Activated B cell treated with CpG ODN at 0.5 μM for 24 hours (primary cell): ENCODE measurements at places on chromosomes 11 and 22. TPM values are rescaled to one million over a fixed set of nuclear protein-coding genes. Genes with fewer than 3 reads are reported as not detected.

TALDO1 gene
- total RNA-seq, result 194 and 244 TPM in 2 replicates

OR51I1 gene
- total RNA-seq, result not detected in 2 replicates

GRCh38 chr11:34570584-34570983 is 50.3 kb upstream of the EHF start:
- DNase-seq, result no peak

- DNase-seq, result peak; percentile 29
Observed at GRCh38 chr11:125165111-125165842, 726 bp downstream of the PKNOX2 start.

DNA sequence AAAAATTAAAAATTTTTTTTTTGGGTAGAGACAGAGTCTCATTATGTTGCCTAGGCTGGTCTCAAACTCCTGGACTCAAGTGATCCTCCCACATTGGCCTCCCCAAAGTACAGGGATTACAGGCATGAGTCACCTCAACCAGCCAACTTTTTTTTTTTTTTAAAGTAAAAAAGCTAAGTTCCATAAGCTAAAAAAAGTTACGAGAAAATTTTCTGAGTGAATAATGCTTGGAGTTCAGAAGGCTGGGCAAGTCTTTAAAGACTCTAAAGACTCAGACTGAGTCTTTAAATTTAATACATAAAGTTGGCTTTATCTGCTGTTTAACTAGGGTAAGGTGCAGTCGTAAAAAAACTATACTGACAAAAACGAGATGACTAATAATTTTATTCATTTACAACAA is 5.6 kb downstream of the DDX6 start:
- DNase-seq, result no peak

DNA sequence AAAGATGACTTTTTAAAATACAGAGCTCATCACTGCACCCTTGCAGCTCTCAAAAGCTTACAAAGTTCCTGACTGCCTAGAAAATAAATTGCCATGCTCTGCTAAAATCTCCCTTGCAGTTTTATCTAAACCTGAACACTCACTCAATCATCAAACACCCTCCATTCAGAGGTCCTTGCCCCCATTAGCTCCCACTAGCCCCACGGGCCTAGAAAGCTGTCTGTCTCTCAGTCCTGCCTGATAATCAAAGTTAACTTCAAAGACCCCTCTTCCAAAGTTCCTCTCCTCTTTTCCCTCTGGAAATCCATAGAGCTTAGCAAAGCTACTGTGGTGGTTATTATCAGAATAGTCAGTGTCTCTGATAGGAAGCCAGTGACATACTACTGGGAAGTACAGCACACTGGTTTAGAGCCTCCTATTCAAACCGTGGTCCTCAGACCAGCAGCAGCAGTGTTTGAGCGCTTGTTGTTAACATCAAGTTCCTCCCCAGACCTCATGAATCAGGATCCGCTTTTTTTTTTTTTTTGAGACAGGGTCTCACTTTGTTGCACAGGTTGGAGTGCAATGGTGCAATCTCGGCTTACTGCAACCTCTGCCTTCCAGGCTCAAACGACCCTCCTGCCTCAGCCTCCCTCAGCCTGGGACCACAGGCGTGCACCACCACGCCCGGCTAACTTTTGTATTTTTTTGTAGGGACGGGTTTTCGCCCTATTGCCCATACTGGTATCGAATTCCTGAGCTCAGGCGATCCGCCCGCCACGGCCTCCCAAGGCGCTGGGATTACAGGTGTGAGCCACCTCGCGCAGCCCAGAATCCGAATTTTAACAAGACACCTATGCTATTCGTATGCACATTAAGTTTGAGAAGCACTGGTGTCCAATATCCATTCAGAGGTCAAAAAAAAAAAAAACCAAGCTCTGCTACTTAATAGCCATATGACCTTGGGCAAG is 1.2 kb downstream of the NDUFC2 start:
- DNase-seq, result no peak

DNA sequence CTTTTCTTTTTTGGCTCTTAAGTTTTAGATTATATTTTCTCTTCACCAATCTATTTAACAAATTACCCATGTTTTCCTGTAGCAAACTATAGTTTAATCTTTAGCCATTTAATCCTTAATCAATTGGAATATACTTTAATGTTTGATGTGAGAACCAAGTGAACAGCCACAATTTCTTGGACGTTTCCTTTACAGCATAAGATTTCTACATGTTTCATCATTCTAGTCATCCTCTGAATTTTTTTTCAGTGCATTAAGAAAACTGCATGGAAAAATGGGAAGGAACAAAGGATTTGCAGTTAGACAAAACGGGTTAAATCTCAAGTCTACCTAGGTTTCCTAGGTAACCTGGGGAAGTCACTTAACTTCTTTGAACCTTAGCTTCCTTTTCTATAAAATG is 507.1 kb upstream of the CCDC90B start:
- no peak for DNase-seq
